Stimulated activated CD8-positive, alpha-beta memory T cell treated with anti-CD3 and anti-CD28 coated beads, Interleukin-2, amount 100 ng/mL, for 1 hour (primary cell): ENCODE measurements at places on chromosomes 11 and 22.

GRCh38 chr11:86704710-86705109, 32.3 kb upstream of the ME3 start:
- DNase-seq = no peak

DNA sequence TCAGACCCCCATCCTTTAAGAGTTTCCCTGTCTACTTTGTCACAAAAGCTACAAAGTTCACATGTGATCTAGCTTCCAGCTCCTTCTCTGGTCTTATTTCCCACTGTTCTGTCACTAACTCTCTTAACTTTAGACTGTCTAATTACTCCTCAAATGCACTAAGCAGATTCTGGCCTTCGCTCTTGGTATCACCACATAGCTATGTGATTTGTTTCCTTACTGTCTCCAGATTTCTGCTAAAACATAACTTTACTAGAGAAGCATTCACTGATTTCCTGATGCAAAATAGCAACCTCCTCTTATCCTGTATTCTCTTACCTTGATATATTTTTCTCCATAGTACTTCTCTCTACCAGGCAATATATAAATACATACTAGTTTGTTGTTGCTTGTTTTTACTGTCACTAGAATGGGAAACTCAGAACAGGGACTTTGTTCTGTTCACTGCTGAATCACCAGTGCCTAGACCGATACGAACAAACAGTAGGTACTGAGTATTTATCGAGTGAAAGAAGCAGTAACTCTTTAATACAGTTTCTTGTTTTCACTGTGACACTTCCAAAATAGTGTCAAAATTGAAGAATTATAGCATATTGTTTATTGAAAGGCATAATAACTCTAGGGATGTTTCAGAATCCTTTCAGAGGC, 205.6 kb downstream of the DDX10 start:
- DNase-seq = no peak

GRCh38 chr22:20648306-20648903, 125.5 kb upstream of the SERPIND1 start:
- DNase-seq = no peak

- DNase-seq = no peak
These were observed 37.3 kb upstream of the POU2AF1 start for GRCh38 chr11:111416231-111416960.

- no peak for DNase-seq
These were observed 49.2 kb upstream of the EMID1 start for GRCh38 chr22:29156507-29156906.

- no peak for DNase-seq
These were observed 19.8 kb upstream of the GALNT18 start for GRCh38 chr11:11641581-11641980.

DNA sequence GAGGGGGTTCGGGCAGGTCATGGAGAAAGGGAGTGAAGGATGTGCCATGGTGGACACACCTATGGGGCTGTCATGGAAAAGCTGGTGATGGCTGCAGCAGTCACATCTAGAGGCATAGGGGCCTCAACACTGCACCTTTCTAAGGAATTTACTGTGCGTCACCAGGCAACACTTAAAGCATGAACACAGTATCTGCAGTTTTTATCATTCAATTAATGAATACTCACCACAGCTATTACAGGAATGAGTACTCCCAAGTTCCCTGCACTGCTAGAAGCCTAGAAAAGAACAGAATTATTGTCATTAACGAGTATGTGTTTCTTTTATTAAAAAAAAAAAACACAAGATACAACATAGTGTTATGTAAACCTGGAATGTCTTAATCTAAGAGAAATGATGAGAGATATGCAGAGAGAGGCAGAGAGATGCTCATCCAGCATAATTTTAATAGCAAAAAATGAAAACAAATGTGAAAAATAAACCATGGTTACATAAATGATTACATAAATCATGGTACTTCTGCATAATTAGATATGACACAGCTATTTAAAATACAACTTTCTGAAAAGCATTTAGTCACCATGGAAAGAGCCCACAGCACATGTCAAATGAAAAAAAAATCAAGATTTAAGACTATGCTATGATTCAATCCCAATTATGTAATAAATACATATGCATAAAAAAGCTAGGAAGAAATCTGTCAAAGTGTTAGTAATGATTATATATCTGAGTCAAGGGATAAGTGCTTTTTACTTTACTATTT, 19.2 kb downstream of the SERPIND1 start:
- DNase-seq = no peak

DNA sequence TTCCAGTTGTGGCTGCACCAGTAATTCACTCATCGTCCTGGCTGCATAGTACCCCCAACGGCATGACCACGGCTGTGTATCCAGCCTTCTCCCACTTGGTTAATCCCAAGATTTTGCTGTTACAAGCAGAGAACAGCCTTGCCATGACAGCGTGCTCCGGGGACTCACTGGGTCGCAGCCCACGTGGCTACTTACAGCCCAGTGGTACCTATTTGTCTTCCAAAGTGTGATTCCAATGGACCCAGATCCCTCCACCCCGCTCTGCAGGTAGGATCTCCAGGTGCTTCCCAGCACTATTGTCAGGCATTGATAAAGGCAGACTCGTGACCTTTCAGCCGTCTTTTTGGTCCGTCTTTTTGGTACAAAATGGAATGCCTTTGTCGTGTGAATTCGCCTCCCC, 119.0 kb upstream of the FGF3 start:
- no peak for DNase-seq

DNA sequence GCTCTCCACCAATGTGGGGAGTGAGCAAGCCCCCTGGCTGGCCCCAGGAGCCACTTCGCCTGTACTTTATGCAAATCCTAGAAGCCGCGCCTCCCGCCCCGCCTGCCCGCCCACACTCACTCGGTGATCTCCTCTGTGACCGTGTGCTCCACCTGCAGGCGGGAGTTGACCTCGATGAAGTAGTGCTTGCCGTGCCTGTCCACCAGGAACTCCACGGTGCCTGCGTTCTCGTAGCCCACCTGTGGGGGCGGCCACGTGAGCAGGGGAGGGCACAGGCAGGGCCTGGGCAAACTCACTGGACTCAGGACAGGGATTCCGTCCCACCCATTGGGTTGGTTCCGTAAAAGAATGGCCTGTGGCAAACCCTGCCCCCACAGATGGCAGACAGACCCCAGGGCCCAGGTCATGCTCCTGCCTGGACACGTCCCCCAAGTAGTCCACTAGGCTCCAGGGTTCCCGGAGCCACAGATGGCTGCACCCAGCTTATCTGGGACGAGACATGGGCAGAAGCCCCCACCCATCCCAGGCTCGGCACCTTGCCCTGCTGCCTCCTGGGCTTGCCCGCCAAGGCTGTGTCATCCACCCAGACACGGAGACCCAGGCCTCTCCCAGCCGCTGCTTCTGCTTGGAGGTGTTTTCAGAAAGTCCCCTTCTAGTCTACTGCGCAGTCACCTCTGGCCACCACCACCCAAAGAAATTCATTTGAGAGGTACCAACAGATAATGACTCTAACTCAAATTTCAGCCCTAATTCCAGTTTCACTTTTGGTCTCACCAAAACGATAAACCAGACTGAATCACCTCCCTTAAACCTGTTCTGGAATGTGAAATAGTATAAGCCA, 12.1 kb downstream of the LRFN4 start:
- peak; percentile 62 for DNase-seq

- DNase-seq = no peak
These were observed 49.4 kb upstream of the JAM3 start for GRCh38 chr11:134019500-134019899.

- DNase-seq = no peak
These were observed 322.2 kb upstream of the DDI1 start for GRCh38 chr11:103714246-103714645.
